ENCODE measurements at places on chromosomes 2 and 18. TPM values are rescaled to one million over a fixed set of nuclear protein-coding genes. Genes with fewer than 3 reads are reported as not detected.

DNA sequence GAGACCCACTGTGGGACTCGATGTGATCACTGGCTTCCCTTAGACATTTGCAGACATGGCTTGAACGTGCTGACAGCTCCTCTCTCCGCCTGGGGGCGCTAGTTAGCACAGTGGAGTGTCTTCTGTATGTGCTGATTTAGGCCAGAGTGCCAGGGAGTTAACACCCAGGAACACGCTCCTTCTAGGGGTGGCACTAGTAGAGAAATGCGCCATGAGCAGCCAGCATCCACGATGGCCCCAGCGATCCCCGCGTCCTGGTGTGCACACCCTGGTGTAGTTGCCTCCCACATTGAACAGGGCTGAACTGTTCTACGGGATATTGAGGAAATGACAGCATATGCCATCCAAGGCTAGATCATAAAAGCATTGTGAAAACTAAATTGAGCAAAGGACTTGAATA lies 11.4 kb upstream of the NMUR1 start:
- peaks cover 18% of the 10 kb centered on the region for H3K4me1 ChIP-seq
- no peaks in the 10 kb centered on the region for H3K36me3 ChIP-seq
- no peak overlapping the region for H3K4me3 ChIP-seq
- DNase-seq, result no peak

- no peaks in the 10 kb centered on the region for H3K4me1 ChIP-seq
- H3K27ac ChIP-seq, result no peak overlapping the region
- no peak for DNase-seq
- H3K27me3 ChIP-seq, result no peaks in the 10 kb centered on the region
Measured at GRCh38 chr2:29082804-29083495, 8.6 kb upstream of the PCARE start.

- DNase-seq, result no peak
- H3K27me3 ChIP-seq, result peaks cover 23% of the 10 kb centered on the region
- H3K27ac ChIP-seq, result no peak within 1 kb of the TSS
- no peaks in the 10 kb centered on the region for H3K4me1 ChIP-seq
- H3K36me3 ChIP-seq, result no peaks in the 10 kb centered on the region
Measured at GRCh38 chr2:98346311-98347236, at the start of gene CNGA3. Gene CNGA3, plus strand, starts transcription at chr2:98346456. Its CDS starts 23,520 bp downstream, at chr2:98369976.

GRCh38 chr18:35653392-35654135 lies 72.0 kb downstream of the GALNT1 start:
- H3K4me1 ChIP-seq, result no peaks in the 10 kb centered on the region
- no peak overlapping the region for H3K4me3 ChIP-seq
- DNase-seq, result no peak
- H3K27ac ChIP-seq, result no peak overlapping the region
- no peaks in the 10 kb centered on the region for H3K27me3 ChIP-seq

DNA sequence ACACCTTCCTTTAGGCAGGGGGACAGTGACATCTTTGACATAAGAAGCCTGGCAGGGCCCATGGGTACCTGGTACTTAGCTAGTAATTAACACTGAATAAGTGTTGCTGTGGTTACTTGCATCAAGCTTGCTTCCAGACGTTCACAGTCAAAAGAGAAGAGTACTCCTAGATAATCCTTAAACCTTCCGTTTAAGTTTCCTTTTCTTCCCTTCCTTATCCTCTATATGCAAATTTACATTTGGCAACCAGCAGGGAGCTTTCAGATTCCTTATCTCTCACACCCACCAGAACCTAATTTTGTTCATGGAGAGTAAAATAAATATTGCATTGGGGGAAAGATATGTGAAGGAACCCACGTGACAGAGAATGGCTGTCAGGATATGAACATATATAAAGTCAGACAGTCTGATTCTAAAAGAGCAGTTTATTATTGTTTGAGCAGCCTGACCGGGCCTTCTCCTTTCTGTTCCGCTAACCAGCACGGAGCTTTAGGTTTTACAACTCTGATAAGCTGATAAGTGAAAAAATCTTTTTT lies 7.8 kb upstream of the RAB31 start:
- H3K27me3 ChIP-seq, result no peaks in the 10 kb centered on the region
- no peaks in the 10 kb centered on the region for H3K4me1 ChIP-seq
- H3K36me3 ChIP-seq, result no peaks in the 10 kb centered on the region
- H3K27ac ChIP-seq, result no peak overlapping the region
- DNase-seq, result no peak

DNA sequence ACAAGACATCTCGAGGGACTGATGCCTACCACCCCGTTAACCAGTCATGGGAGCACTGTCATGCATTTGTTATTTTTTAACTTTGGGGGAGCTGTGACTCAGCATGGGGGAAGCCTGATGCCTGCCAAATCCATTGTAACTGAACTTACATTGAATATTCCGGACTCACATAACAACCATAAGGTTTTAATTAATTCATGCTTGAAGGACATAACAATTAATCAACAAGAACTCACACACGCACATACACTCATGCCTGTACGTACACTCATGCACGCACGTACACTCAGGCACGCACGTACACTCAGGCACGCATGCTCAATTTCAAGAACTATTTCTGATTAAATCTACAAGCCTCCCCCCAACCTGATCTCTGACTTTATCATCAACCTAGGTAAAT lies 1639.1 kb downstream of the SUCLG1 start:
- no peak overlapping the region for H3K4me3 ChIP-seq
- H3K4me1 ChIP-seq, result no peaks in the 10 kb centered on the region
- H3K27me3 ChIP-seq, result no peaks in the 10 kb centered on the region
- no peak overlapping the region for H3K27ac ChIP-seq
- no peaks in the 10 kb centered on the region for H3K36me3 ChIP-seq
- no peak for DNase-seq

- no peaks in the 10 kb centered on the region for H3K36me3 ChIP-seq
- H3K27me3 ChIP-seq, result no peaks in the 10 kb centered on the region
- no peak overlapping the region for H3K27ac ChIP-seq
- no peaks in the 10 kb centered on the region for H3K4me1 ChIP-seq
- no peak overlapping the region for H3K4me3 ChIP-seq
- DNase-seq, result no peak
Measured at GRCh38 chr2:6078414-6078813, 386.2 kb downstream of the SOX11 start.

DNA sequence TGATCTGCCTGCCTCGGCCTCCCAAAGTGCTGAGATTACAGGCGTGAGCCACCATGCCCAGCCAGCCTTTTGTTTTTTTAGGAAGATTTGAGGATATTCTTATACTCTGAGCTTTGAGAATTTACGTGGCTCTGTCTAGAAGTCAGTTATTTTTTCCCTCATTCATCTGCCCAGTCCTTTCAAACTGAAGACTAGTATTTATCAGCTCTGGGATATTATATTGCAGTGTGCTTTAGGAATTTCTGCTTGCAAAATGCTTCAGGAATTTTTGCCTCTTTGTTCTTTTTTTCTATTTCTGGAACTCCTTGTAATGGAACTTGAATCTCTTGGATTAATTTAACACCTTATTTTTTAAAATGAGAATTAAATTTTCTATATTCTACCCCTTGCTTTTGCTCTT lies 22.6 kb downstream of the ACSL3 start:
- DNase-seq, result no peak
- H3K4me3 ChIP-seq, result no peak overlapping the region
- H3K4me1 ChIP-seq, result no peaks in the 10 kb centered on the region
- H3K27ac ChIP-seq, result no peak overlapping the region

GRCh38 chr18:38868757-38869156 lies 1303.2 kb upstream of the CELF4 start:
- no peak overlapping the region for H3K27ac ChIP-seq
- H3K4me3 ChIP-seq, result no peak overlapping the region

DNA sequence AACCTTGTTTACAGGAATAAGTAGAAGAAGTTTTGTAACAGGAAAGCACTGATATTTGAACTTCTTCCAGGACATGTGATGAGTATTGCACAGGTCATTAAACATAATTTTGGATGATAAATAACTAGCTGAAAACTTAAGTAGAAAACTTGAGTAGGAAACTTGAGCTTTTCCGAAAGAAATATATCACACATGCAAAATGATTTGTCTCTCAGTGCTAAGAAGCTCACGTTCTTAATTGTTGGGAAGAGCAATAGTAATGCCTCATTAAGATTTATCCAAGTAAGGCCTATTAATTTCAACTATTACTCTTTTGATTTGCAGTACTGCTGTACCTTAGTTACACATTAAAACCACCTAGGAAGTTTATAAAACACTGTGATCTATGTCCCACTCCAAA lies 1921.9 kb upstream of the LRRTM1 start:
- DNase-seq, result no peak
- H3K4me1 ChIP-seq, result no peaks in the 10 kb centered on the region
- H3K36me3 ChIP-seq, result no peaks in the 10 kb centered on the region
- H3K4me3 ChIP-seq, result no peak overlapping the region
- H3K27me3 ChIP-seq, result no peaks in the 10 kb centered on the region

- H3K27ac ChIP-seq, result no peak overlapping the region
- no peak overlapping the region for H3K4me3 ChIP-seq
- no peaks in the 10 kb centered on the region for H3K4me1 ChIP-seq
- H3K36me3 ChIP-seq, result no peaks in the 10 kb centered on the region
- no peaks in the 10 kb centered on the region for H3K27me3 ChIP-seq
Measured at GRCh38 chr2:120783371-120783791, 47.7 kb downstream of the GLI2 start.

GRCh38 chr2:39730685-39731302 lies 48.3 kb downstream of the THUMPD2 start:
- no peaks in the 10 kb centered on the region for H3K36me3 ChIP-seq
- no peak overlapping the region for H3K27ac ChIP-seq

DNA sequence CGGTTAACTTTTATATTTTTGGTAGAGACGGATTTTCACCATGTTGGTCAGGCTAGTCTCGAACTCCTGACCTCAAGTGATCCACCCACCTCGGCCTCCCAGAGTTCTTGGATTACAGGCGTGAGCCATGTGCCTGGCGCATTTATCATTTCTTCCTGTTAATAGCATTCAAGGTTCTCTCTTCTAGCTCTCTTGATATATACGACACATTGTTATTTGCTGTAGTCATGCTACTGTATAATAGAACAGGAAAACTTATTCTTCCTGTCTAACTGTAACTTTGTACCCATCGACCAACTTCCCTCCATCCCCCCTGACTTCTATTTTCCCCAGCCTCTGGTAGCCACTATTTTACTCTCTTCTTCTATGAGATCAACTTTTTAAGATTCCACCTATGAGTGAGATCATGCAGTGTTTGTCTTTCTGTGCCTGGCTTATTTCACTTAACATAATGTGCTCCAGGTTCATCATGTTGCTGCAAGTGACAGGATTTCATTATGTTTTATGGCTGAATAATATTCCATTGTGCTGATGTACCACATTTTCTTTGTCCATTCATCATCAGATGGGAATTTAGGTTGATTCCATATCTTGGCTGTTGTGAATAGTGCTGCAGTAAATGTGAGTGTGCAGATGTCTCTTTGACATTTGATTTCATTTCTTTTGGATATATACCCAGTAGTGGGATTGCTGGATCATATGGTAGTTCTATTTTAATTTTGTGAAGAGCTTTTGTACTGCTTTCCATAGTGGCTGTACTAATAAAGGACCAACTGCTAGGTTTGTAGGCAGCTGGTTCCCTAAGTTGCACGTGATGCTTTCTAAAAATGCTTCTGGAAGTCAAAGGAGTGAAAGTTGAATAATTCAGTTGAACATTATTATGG lies 205.2 kb downstream of the PRKCE start:
- no peak overlapping the region for H3K4me3 ChIP-seq
- H3K27ac ChIP-seq, result no peak overlapping the region
- H3K4me1 ChIP-seq, result peaks cover 14% of the 10 kb centered on the region
- H3K27me3 ChIP-seq, result no peaks in the 10 kb centered on the region

DNA sequence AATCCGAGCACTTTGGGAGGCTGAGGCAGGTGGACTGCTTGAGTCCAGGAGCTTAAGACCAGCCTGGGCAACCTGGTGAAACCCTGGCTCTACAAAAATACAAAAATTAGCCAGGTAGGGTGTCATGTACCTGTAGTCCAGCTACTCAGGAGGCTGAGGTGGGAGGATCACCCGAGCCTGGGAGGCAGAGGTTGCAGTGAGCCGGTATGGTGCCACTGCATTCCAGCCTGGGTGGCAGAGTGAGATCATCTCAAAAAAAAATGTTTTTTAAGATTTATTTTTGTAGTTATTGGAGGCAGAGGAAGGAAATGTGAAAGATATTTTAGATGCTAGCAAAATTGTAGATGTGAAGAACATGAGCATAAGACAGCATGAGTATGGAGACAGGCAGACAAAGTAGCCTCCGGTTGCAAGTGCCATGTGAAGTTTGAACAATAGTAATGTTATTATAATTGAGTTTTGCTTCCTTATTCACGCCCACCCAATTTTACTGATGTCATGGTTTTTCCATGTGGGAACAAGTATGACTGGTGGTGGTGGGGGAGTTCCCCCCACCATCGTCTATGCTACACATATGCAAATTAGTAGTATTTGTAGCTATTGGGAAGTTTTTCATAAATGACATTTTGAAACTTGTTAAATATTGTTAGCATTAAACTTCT lies 18.0 kb downstream of the REL start:
- DNase-seq, result no peak
- H3K4me3 ChIP-seq, result no peak overlapping the region
- no peaks in the 10 kb centered on the region for H3K4me1 ChIP-seq
- H3K36me3 ChIP-seq, result peaks cover 16% of the 10 kb centered on the region
- H3K27ac ChIP-seq, result no peak overlapping the region

DNA sequence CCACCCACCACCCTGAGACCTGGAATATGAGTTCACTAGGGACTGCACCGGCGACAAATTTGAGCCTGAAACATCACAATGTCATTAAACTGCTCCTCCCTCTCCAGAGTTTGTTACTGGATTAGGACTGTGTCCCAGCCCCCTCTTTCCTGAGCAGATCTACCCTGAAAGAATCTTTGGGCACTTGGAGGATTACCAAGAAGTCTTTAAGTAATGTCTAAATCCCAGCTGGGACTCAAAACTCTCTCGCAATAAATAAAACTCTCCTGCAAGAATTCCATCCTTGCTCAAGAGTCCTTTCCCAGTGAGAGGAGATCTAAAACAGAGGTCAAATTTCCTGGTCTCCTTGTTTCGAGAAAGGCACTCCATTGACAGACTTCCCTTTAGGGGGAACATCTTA lies 20.9 kb downstream of the GKN2 start:
- H3K27me3 ChIP-seq, result no peaks in the 10 kb centered on the region
- H3K4me3 ChIP-seq, result no peak overlapping the region
- no peaks in the 10 kb centered on the region for H3K4me1 ChIP-seq
- no peak overlapping the region for H3K27ac ChIP-seq

GRCh38 chr2:105450471-105450870 lies 51.6 kb upstream of the FHL2 start:
- H3K27ac ChIP-seq, result no peak overlapping the region
- H3K36me3 ChIP-seq, result no peaks in the 10 kb centered on the region
- no peak overlapping the region for H3K4me3 ChIP-seq
- H3K4me1 ChIP-seq, result no peaks in the 10 kb centered on the region

The CRYBA2 gene
- not detected for polyA plus RNA-seq

The CCDC85A gene
- polyA plus RNA-seq, result not detected

The ATG4B gene
- polyA plus RNA-seq, result 56.1 TPM

The ABHD1 gene
- polyA plus RNA-seq, result 1.4 TPM

The CCDC148 gene
- polyA plus RNA-seq, result not detected

The NGEF gene
- not detected for polyA plus RNA-seq

The DCDC2C gene
- not detected for polyA plus RNA-seq

The TRIM43 gene
- not detected for polyA plus RNA-seq

The PLCD4 gene
- 0.49 TPM for polyA plus RNA-seq

The VWA3B gene
- polyA plus RNA-seq, result not detected

The ANKRD30B gene
- polyA plus RNA-seq, result not detected

The MROH2A gene
- not detected for polyA plus RNA-seq

The ALPP gene
- polyA plus RNA-seq, result not detected

The ZAP70 gene
- polyA plus RNA-seq, result 184 TPM
